Left renal cortex interstitium (tissue), 4 donors: ENCODE measurements at places on chromosomes 5 and 9. TPM values are rescaled to one million over a fixed set of nuclear protein-coding genes. Genes with fewer than 3 reads are reported as not detected.

DNA sequence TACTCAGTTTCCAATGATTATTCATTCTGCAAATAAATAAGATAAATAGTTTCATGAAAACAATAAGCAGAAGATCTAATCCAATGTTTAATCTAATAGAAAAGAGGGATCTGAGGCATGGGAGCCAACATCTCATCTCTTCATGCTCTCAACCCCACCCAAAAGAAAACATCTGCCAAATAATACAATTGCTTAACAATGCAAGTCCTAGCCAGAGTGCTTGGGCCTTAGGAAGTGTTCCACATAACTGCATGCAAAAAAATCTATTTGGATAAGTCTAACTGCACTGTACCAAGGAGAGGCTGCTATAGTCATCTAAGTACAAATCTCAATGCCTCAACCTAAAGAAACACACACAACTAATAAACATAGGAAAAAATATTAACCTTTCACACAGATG lies 606.0 kb downstream of the CDH9 start:
- DNase-seq, result no peak

- no peak for DNase-seq
Observed at GRCh38 chr9:115952430-115953292, 200.9 kb upstream of the PAPPA start.

- DNase-seq, result no peak
Observed at GRCh38 chr9:71524516-71524915, 243.8 kb downstream of the CEMIP2 start.

DNA sequence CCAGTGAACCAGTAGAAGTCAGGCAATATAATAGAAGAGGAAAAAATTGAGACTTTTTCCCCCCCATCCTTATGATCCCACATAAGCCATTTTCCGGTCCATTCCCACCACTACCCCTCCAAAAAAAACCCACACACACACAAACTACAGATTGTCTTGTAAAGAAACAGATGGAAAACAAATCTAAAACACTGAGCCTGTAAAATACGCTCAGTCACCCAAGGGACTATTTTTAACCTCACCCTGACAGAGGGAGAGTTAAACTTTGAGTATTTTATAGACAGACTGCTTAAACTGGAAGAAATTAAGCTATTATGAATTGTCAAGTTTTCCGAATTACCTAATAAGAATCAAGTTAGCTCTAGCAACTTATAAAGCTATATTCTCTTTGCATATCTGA lies 471.8 kb upstream of the C9orf72 start:
- no peak for DNase-seq

DNA sequence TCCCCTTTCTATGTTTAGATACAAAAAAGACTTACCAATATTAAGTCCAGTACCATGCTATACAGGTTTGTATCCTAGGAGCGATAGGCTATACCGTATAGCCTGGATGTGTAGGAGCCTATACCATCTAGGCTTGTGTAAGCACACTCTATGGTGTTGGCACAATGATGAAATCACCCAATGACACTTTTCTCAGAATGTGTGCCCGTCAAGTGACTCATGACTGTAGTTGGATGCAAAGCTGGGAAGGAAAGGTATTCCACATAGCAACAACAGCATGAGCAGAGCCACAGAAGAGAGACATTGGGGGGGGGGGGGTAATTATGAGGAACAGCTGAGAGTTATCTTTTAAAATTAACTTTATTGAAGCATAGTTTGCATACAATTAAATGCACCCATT lies 63.2 kb downstream of the TTLL11 start:
- DNase-seq, result no peak

GRCh38 chr9:86337469-86338108 lies 16.6 kb downstream of the TUT7 start:
- DNase-seq, result no peak

GRCh38 chr9:108727580-108728111 lies 128.1 kb downstream of the ACTL7B start:
- no peak for DNase-seq

KCNV2 gene
- 0.19 TPM for polyA plus RNA-seq

SLC36A3 gene
- not detected for polyA plus RNA-seq

FOXI1 gene
- 7.1 TPM for polyA plus RNA-seq
